ENCODE measurements at places on chromosomes 6 and 20.
A peak's percentile ranks its signal among the peaks of the same experiment; 100 is the strongest.

GRCh38 chr6:6785163-6785521, 196.6 kb downstream of the LY86 start:
- DNase-seq: no peak

DNA sequence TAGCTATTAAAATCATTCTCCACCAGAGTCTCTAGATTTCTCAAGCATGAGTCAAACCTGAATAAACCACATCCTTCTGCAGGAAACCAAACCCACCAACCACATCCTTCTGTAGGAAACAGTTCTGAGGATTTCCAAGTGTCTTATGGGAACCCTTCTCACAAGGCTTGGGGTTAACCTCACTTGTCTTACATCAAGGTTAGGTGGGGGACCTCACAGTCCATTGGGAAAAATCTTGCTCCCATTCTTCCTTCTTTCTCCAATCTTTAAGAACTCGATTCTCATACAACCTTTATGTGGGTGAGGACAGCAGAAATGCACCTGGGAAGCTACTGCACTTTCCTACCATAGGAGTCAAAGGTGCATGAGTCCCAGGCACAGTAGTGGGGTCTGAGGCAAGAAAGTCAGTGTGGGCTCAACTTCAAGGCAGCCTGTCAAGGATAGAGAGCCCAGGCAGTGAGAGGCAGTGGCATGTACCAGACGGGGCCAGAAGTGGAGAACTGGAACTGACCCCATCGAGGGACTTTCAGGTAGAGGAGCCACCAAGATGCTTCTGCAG, 114.5 kb downstream of the SLC22A3 start:
- DNase-seq: peak; percentile 33

GRCh38 chr6:155130161-155130853, 133.5 kb upstream of the CLDN20 start:
- no peak for DNase-seq

DNA sequence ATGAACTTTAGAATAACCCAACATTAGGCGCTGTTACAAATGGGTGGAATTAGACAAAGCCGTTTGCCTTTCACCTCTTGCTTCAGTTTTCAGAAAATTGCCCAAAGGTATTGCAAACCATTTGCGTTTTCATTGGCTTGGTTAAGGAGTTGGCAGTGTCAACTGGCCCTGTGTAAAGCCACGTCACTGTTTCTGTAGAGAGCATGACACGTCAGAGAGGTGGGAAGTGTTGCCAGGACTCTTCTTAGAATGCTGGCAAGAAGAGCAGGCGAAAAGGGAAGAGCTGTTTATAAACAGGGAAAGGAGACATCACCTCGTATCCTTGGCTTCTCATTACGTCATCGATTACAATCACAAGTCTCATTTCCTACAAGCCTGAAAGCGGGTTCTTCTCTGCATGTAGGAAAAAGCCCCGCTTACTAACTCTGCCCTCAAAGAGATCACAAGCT, 4.2 kb upstream of the IRF4 start:
- DNase-seq: no peak

GRCh38 chr6:56115715-56116114, 131.7 kb downstream of the COL21A1 start:
- DNase-seq: no peak

GRCh38 chr6:101730954-101731353, 337.4 kb downstream of the GRIK2 start:
- DNase-seq: no peak

DNA sequence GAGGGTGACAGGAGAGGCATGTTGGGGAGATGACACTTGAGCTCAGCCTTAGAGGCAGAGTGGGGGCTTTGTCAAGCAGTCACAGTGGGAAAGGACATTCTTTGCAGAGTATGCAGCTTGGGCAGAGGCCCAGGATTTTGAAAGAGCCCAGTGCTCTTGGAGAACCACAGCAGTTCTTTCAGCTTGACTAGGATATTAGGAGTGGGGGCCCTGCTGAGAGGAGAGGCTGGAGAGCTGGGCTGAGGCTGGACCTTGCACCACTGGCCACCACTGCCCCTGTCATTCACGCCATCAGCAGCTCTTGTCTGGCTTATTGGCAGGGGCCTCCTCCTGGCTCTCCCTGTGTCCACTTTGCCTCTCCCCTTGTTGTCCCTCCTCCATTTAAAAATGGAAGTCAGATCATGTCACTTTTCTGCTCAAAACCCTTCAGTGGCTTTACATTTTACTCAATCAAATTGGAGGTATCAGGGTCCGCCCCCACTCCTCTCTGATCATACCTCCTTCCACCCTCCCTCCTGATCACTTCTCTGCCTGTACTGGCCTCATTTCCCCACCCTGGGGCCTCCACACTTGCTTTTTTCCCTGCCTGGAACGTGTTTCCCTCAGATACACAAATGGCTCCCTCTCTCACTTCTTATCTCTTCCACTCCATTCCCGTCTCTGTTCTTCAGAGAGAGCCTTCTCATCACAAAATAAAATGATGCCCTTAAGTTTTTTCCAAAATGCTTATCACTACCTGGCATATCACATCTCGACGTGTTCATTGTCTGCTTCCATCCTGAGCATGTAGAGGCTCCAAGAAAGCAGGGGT, 10.5 kb downstream of the MANBAL start:
- no peak for DNase-seq

DNA sequence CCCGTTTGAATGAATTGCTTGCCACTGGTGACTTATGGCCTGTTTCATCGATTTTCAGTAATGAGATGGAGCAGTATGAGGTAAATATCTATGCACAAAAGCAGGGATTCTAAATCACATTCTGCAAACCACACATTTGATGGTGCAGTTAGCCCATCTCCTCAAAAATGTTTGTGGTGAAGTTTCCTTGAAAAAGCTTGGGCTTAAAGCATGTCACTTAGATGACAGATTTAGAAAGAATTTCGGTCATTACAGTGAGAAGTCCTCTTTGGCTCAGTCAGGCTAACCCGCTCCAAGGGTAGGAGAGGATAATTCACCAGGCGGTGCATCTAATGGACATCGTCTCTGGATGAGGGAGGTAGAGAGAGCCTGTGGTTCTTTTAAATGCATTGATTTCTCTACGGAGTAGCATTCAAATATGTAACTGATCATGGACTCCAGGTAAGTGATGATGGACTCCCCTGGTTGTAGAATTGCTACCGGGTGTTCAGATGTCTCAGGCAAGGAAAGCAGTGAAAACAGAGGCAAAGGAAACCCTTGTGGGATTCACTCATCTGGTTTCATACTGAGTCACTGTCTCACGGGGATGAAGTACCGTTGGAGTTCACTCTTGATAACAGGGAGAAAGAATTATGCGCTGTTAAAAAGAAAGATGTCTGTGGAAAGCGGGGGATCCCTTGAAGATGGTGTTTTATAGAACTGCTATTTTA, 65.3 kb downstream of the AIG1 start:
- no peak for DNase-seq

DNA sequence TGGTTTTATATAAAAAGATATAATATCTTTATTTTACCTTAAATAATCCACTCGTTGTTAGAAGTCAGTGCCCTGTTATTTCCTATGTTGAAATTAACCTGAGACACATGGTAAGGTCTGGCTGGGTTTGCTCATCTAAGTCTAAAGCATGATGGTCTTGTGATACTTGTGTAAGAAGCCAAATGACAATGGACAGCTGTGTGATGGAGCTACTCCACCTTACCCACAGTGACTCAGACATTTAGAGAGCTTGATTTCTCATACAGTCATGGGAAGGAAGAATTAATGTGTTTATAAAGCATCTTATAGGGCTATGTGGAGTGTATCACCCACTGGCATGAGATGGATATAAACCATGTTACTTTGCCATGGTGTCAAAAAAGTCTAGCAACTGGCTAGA, 11.7 kb downstream of the CTCFL start:
- DNase-seq: no peak

GRCh38 chr6:164023535-164023934, 609.0 kb downstream of the QKI start:
- DNase-seq: no peak

- DNase-seq: no peak
These were observed 91.1 kb upstream of the HIVEP1 start for GRCh38 chr6:11921017-11921438.

DNA sequence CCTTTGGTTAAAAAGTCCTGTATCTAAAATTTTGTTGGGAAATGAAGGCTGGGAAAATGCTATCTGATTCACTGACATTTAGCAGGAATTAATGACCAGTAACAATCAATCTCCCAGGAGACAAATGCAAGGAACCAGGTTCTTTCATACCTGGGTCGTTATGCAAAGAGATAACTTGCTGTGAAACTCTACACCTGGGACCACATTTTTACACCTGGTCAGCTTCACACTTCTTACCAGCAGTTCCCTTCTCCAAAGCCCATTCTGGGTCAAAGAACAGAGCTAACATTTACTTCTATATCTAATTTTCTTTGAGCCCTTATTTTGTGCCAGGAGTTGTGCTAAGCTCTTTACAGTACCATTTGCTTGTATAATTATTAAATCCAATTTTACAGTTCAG, 27.4 kb upstream of the STXBP5 start:
- DNase-seq: no peak

DNA sequence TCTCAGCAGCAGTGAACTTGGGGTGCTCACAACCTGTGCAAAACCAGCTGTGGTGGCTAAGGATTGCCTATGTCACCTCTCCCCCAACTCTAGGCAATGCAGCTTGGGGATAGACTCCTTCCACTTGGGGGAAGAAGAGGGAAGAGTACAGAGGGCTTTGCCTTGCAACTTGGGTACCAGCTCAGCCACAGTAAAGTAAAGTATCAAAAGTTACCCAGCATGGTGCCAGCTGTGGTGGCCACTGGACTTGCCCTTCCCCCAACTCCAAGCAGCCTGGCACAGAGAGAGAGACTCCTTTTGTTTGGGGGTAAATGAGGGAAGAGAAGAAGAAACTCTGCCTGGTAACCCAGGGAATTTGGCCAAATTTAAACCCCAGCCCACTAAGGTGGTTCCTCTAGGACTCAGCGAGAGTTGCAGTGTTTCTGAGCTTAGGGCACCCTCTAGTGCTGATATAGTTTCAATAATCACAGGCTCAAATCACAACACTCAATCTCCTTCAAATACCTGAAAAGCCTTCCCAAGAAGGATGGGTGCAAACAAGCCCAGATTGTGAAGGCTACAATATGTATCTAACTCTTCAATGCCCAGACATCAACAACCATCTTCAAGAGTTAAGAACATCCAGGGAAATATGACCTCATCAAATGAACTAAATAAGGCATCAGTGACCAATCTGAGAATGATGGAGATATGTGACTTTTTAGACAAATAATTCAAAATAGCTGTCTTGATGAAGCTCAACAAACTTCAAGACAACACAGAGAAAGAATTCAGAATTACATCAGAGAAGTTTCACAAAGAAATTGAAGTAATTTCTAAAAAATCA, 7.6 kb upstream of the DEFB129 start:
- DNase-seq: no peak

- no peak for DNase-seq
These were observed 32.7 kb upstream of the PROKR2 start for GRCh38 chr20:5349448-5349847.

DNA sequence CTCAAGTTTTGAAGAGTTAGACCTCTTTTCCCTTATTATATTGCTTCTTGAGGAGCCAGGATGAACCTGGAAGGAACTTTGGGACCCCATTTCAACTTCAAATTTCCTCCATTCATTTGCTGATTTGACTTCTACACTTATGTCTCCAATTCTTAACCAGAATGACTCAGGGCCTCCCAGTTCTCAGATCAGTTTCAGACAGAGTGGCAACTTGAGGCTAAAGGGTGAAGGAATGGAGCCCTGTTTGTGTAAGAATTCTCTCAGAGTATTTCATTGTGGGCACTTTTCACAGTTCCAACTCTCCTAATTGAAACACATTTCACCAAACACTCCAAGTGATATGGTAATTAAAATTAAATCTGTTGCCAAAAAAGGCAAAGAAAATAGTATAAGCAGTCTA, 109.0 kb upstream of the FLRT3 start:
- DNase-seq: no peak

DNA sequence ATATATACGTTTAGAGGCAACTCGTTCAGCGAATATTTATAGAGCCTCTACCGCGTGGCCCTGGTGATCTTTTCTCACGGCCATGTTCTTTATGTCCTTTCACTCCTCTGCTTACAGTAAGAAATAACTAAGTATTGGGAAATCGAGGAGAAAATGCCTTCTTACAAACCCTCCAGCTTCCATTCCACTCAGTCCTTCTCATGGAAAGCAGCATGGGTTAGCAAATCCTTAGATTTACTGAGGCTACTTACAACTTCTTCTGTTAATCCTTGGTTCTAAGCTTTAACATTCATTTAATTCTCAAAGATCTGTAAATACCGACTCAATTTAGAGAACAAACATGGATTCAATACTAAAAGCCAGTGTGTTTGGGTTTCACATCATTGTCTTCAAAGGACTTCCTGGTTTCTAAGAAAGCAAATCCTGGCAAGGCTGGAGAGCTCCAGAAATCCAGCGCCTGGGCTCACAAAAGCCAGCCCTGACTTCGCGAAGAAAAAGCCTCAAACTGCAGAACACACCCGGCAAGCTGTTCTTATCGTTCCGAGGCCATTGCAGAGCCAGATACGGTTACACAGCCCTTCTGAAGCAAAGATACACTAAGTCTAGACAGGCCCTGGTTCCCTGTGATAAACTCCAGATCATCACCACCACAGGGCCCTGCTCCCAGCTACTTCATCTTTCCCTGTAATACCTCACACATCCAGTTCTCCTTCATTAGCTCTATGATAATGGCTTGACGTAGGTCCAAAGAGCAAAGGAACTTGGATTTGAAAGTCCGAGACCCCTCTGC, 19.2 kb downstream of the AGPAT4 start:
- no peak for DNase-seq

- peak; percentile 68 for DNase-seq
These were observed 1.4 kb upstream of the FOXO3 start for GRCh38 chr6:108559097-108559883.

DNA sequence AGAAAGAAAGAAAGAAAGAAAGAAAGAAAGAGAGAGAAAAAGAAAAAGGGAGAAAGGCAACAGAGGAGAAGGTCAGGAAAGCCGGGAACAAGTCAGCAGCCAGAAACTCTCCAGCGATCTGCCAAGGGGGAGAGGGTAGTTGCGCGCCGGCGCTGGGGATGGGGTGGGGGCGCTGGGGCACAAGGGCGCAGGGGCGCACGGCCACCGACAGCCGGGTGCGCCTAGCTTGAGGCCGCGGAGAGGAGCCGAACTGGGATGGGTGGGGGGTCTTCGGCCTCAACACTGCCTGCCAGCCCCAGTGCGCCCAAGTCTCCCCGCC, 533 bp upstream of the RSPO3 start:
- DNase-seq: no peak

DNA sequence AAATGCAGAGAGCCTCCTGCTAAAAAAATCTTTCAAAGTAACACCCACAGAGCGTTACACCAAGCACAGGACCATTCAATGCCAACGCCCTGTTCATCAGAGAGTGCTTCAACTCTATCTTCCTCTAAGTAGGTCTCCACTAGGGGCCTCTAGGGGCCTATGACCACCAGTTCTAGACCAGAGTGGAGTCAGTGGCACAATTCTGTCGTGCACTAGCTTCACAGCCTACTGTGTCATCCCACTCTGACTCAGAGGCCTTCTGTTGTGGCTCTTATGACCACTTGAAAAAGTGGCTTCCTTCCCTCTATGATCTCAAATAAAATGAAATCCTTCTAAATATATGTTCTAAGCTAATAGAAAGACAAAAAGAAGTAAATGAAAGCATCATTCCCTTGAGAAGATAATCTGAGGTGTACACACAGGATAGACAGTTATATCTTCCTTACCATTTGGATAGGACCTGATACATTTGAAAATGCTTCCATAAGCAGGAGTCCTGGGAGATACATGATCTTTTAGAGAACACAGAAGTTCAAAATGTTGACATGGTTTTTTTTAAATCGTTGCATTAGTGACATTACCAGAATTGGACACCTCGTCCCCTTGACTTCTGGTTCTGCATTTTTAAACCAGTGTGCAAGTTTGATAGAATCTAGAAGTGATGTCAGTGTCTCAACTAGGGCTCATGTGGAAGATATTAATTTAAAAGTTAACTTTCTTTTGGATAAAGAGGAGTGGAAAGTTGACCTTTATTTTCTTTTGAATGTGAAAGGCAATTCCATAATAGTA, 151.9 kb downstream of the SH3BGRL2 start:
- DNase-seq: no peak
